Stimulated activated CD8-positive, alpha-beta memory T cell treated with anti-CD3 and anti-CD28 coated beads, Interleukin-12 subunit alpha, Interleukin-12 subunit beta, amount 100 ng/mL, for 1 hour (primary cell): ENCODE measurements at places on chromosomes 11 and 22.

DNA sequence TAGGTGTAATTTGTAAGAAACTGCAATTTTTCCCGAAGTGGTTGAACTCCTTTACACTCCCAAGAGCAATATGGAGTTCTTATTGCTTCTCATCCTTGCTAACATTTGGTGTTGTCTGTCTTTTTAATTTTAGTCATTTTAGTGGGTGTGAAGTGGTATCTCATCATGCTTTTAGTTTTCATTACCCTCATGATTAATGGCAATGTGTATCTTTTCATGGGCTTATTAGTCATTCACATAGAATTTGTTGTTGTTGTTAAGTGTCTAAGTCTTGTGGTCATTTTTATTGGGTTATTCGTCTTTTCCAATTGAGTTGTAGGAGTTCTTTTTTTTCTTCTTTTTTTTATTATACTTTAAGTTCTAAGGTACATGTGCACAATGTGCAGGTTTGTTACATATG, 238.3 kb upstream of the SESN3 start:
- no peak for DNase-seq

DNA sequence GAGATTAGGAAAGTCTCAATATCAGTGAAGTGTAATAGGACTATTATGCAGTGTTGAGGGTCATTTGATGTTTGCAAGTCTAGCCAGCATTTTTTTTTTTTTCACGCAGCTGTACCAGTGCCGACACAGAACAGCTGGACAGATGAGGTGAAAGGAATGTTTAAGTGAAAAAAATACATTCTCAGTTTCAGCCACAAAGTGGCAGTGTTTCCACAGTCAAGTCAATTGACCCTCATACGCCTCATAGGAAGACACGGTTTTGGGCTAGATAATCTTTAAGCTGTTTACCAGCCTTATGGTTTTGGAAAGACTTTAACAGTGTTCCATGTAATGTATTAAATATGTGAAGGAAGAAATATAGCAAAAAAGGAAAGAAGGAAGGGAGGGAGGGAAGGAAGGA, 349.9 kb upstream of the ANO3 start:
- no peak for DNase-seq

DNA sequence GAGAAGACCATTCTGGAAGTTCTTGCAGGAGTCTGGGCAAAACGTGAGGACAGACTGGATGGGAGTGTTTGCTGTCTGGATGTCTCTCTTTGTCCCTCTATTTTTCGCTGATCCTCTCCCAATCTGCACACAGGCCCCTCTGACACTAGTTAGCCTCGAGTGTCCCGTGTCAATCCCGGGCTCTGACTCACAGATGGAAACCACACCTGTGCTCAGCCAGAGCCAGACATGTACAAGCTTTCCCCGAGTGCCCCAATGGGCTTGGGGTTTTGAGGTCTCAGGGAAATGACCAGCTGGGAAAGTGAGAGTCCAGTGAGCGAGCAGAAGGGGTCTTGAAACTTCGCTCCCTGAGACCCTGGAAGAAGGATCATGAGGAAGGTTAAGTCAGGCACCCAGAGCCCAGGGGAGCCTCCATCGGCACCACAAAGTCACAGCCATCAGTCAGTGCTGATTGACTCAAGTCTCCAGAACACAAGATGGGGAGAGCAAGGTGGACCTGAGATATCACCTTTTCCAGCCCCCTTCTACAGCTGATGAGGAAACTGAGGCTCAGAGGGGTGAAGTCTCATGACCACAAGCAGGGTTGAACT, 13.9 kb downstream of the APOL2 start:
- DNase-seq, result no peak

GRCh38 chr11:117443266-117444186, 115.9 kb downstream of the CEP164 start:
- DNase-seq, result no peak
